ENCODE measurements at places on chromosomes 16 and 17.

- DNase-seq: no peak
Observed at GRCh38 chr17:14225254-14225980, 11.2 kb downstream of the CDRT15 start.

GRCh38 chr16:47847220-47847970 lies 308.4 kb downstream of the ABCC12 start:
- no peak for DNase-seq

- DNase-seq: no peak
Observed at GRCh38 chr16:56860226-56861020, 4.6 kb upstream of the SLC12A3 start.

GRCh38 chr17:22435231-22435974 lies 743.1 kb downstream of the KCNJ18 start:
- no peak for DNase-seq

DNA sequence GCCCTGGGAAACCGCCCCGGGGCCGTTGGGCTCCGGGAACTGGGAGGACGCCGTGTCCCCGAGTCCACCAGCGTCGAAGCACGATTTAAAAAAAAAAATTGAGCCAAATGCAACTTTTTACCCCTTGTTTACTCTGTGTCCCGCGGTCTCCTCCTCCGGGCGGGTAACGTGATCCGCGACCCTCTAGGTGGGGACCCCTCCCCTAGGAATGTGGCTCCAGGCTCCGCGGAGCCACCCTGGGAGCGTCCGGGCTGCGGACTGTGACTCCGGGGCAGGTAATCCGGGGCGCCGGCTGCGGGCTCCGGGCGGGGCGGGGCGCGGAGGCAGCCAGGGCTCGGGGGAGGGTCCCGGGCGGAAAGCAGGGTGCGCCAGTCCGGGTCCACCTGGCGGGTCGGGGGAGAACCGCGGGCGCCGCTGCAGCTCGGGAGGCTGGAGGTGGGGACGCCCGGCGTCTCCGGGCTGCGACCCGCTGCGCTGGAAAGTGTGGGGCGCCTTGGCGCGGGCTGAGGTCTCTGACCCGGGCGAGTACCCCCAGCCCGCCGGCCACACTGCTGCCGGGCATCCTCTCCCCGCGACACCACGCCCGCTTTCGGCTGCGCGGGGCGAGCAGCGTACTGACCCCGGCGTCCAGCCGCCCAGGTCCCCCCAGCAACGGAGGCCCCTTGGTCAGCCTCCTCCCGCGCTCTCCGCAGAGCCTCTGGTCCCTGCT lies 852 bp upstream of the HELZ start:
- peak; percentile 61 for DNase-seq

GRCh38 chr17:48375356-48375755 lies 54.7 kb downstream of the SKAP1 start:
- no peak for DNase-seq

DNA sequence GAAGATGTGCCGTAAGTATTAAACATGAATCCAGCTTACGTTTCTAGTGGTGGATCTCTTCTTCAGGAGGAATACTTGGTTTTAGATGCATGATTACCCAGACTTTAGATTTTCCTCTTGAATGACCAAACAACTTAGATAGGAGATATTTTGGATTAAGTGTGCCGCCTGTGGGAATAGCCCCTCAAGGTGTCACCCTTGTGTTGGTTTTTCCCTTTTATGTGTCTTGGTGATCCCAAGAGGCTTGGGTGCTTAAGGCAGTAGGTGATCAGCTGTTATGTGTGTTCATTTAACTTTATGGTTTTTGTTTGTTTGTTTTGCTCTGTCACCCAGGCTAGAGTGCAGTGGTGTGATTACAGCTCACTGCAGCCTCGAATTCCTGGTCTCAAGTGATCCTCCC lies 115.1 kb downstream of the PPM1E start:
- DNase-seq: no peak

- no peak for DNase-seq
Observed at GRCh38 chr17:82118168-82118814, 20.3 kb upstream of the FASN start.

DNA sequence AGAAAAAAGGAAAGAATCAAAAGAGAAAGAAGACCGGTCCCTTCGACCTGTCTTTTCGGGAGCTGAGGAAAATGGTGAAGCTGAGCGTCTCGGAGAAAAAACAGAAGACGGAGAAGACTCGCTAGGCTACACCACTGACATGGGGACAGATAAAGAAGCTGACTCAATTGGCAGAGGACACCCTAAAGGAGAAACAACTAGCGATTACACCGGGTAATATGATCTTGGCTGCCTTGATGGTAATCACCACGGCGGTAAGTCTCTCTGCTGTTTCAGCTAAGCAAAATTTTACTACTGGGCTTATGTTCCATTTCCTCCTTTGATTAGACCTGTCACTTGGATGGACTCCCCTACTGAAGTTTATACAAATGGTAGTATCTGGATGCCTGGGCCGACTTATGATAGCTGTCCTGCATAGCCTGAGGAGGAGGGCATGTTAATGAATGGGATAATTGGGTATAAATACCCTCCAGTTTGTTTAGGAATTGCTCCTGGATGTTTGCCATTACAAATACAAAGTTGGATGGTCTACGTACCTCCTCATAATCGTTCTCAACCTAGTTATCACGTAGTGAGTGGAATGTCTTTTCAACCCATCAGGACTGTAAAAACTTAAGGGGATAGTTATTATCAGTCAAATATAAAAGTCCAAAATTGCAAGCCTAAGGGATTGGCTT lies 24.1 kb downstream of the ALOX15B start:
- no peak for DNase-seq

- DNase-seq: no peak
Observed at GRCh38 chr16:68090533-68090932, 5.4 kb downstream of the NFATC3 start.

DNA sequence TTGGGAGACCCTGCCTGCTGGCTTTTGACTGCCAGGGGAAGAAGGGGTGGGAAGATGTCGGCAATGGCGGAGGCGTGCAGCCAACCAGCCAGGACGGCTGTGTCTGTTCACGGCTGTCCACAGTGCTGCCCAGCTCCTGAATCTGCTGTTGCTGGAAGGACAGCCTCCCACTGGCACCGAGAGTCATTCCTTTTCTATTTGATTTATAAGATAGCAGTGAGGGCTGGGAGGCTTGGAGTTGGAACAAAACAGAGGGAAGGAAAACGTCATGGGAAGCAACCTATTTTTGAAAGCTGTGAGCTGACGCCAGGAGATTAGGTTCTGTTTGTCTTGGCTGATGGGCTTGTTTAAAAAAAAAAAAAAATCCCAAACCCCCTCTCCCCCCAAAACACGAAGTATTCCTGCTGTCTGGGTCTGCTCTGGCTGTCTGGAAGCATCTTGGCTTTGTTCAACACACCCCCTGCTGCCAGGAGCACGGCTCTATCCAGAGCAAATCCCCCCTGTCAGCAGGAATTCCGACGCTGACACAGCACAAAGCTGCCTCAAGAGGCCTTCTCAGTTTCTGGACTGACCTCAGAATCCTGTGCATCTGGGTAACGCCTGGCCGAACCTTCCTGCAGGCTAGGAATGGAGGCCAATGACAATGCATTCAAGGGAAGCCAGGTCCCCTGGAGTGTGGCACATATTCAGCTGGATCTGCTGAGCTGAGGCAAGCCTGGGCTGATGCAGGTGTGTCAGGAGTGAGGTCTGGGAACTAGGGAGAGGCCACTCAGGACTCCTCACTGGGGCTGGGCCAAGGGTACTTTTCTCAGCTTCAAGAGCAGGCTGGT lies 41.0 kb upstream of the SREBF1 start:
- DNase-seq: no peak

DNA sequence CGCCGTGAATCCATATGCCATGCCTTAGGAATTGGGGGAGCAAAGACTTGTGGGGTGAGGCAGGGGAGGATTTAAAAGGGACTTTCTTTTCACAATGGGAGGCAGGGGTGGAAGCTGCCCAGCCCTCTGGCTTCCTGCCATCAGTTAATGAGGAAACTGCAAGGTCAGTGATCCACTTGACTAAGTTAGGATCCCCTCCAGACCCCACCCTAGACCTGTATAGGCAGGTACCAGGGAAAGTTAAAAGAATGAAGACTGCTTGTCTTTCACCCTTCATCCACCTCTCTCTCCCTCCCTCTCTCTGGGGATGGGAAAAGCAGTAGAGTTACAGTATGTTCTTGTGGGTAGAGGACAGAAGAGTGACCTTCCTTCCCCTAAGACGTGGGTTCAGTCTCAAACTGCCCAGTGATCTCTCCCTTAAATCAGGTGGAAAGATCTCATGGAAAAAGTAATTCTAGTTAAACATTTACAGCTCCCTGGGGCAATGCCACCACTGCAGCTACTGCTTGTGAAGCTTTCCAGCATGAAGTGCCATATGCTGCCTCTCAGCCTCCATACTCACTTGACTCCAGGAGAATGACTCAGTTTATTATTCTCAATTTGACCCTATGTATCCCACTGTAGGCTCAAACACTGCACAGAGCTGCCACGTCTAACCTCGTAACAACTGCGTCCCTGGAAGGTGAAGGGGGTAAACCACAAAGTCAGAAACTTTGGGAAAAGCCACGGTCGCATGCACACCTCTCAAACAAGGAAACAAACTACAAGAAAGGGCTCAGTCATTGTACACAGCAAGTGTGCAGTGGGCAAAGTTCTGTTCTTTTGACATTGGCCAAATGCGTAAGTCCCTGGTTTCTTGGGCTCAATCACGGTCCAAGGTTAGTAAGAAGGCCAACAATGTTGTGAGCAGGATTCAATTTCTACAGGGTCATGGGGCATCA lies 1.2 kb downstream of the COA3 start:
- peak; percentile 48 for DNase-seq

- DNase-seq: no peak
Observed at GRCh38 chr16:53804467-53804866, 100.5 kb downstream of the FTO start.

- DNase-seq: peak; percentile 13
Observed at GRCh38 chr17:10797476-10798328, 6.2 kb downstream of the TMEM238L start.

DNA sequence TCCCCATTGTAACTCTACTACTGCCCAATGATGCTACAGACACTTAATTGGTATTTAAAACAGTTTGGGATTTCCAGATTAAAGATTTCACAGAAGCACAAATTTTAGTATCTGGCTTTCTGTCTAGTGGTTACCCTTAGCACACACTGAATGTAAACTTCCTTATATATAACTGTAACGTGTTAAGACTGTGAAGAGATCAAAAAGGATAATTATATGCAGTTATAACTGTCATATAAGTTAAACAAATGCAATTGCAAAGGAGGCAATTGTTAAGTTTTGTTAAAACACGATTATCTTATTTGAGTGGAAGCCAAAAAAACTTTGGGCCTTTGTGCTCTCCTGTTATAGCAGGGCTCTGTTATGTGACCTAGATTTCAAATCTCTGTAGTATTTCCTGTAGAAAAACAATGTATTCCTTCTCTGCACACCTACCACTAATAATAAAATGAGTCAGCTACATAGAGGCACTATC lies 147.9 kb downstream of the STXBP4 start:
- DNase-seq: no peak

DNA sequence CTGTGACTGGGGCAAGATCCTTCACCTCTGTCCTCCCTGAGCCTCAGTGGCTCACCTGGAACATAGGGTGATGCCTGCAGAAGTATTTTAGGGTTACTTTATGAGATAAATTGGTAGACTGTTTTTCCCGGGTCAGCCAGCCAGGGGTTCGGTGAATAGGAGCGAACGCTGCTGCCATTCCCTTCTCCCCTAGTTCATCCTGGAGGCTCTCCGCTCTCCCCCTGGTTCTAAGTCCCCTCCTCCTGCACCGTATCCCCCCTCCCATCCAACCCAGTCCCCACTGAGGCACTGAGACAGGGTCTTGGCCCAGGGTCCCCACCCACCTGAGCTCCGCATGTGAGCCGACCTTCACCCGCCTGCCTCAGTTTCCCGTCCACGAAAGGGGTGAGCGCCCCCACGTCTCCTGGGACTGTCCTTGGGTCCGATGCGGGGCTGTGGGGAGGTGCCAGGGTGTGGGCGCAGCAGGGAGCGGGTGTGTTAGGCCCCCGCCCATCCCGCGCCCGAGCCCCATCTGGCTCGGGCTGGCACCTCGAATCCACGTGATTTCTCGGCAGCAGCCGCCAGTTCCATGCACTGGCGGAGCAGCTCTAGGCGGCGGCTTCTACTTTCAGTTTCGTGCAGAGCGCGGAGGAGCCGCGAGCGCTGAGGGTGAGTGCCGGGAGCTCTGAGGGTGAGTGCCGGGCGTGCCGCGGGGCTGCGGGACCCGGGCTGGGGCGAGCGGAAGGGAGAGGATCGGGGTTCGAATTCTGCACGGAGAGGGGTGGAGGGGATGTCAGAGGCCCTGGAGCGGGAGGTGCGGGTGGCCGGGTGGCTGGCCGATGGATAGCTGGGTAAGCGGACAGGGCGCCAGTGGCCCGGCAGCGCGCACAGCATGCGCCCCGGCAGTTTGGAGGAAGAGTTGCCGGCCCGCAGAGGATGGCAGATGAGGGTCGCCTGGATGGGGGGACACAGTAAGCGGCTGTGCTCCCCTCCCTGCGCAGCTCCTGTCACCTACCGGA lies at the start of gene NLRC5:
NLRC5 (plus strand) TSS at position 610 of the 998 bp plus-strand sequence. CDS start 31,156 bp downstream, outside the sequence.
- DNase-seq: peak; percentile 74

DNA sequence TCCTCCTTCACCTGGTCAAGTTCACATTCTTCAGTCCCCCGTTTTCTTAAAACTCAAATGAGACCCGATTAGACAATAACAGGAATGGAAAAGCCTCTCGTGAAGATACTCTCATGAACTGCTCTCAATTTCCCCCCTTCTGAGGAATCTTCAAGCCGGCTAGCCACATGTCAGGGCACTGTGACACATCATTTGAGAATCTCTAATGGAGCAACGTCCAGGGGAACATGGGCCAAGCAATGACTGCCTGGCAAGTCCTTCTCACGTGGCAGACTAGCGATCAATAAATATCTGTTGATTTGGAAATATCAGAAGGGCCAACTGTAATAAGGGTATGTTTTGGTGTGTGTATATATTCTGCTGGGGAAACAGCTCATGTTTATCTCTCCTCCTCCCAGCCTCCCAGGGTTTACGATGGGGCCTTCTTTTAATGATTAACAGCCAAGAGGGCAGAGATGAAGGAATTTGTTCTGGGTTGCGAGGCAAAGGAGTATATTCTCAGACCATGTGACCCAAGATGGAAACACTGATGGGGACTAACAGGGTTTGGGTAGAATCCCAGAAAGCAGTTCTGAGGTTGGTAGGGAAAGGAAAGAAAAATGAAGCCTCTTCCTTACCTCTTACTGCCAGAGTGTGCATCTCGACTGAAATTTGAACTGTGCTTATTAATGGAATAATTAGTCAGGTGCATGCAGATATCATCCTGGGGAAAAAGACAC lies 21.4 kb downstream of the TTLL6 start:
- peak; percentile 79 for DNase-seq

DNA sequence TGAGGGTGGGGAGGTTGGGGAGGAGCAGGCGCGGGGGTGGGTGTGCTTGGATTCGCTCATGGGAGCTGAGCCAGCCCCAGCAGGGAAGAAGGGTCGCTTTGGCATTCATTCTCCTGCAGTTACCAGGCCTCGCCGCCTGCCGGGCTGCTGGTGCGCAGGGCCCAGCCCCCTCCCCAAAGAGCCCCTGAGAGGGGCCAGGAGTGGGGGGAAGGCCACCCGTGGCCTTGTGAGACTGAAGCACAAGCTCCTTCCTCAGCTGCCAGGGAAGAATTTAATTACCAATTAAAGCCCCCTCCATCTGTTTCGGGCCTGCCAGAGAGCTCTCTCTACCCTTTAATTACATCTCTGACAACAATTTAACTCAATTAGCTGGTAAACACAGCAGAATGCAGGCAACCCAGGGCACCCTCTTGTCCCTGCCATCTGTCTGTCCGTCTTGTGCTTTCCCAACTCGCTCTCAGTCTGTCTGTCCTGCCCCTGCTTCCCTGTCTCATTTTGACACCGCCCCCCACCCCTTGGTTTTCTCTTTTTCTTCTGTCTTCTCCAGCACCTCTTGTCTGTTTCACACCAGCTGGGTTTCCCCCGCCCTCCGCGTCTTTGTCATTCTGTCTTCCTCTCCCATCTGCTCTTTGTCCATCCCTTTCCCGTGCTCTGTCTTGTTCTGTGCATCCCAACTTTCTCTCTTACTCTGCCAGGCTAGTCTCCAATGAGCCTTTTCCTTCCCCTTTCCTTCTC lies 32.7 kb downstream of the CDK5RAP3 start:
- DNase-seq: no peak

All from HuH-7 (cell line).